ENCODE measurements at places on chromosomes 7 and 10.

DNA sequence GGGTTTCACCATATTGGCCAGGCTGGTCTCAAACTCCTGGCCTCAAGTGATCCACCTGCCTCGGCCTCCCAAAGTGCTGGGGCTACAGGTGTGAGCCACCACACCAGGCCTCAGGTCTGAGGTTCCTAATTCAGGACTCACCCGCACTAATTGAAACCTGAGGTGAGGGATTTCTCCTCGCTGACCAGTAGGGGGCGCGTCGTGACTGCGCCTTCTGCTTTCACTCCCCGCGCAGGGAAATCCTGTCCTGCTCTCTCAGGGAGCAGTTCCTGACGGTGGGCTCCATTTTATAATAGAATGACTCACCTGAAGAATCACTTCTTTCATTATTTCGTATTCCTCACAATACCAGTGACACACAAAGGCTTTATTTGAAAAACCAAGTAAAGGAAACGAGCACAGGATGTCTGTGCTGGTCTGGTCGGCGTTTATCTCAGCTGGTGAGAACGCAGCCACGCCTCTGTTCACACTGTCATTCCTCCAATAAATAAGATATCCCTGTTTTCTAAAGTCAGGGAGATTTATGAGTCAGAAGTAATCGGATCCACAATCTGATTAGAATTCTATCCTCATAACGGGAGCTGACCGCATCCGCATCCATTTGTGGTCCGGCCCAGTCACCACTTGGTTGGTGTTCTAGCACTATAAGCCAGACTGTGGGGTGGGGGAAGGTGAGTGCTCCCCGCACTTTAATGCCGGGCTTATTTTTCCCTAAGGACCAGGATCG lies 35.4 kb downstream of the BAG3 start:
- no peak for DNase-seq

DNA sequence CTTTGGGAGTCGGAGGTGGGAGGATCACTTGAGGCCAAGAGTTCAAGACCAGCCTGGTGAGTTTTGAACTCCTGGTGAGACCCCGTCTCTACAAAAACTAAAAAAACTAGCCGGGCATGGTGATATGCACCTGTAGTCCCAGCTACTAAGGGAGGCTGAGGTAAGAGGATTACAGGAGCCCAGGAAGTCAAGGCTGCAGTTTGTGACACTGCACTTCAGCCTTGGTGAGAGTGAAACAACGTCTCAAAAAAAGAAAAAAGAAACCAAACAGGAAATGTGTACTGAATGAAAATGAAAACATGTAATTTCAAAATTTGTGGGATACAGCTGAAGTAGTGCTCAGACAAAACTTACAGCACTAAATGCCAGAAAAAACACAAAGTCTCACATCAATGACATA lies 7.6 kb downstream of the ARHGAP12 start:
- DNase-seq: no peak

GRCh38 chr7:135790371-135790977 lies 41.9 kb upstream of the FAM180A start:
- DNase-seq: no peak

DNA sequence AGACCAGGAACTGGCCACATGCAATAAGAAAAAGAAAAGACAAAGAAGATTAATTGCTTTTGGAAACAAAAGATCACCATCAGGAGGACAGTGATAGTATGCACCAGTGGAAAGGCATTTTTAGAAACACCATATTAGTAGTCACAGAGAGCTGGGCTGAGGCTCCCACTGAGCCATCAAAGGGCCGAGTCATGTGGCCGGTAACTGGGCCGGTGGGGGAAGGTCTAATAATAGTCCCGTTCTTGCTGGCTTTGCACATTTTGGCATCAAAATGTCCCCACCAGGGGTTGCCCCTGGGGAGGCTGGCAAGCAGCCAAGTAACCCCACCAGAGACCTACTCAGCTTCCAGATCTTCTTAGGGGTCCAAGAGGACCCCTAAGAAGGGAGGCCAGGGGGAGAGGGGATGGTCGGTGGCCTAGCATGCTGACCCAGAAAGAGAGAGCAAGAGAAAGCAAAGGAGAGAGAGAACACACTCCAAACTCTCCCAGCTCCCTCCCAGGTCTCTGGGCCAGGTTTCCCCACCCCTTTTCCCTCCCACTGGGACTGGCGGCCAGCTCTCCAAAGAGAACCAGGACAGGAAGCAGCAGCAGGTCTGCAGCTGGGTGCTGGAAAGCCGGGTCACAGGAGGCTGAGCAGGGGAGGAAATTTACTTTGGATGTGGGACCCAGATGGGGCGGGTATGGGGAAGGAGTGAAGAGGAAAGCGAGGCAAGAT lies 70.2 kb upstream of the FGFR2 start:
- no peak for DNase-seq

DNA sequence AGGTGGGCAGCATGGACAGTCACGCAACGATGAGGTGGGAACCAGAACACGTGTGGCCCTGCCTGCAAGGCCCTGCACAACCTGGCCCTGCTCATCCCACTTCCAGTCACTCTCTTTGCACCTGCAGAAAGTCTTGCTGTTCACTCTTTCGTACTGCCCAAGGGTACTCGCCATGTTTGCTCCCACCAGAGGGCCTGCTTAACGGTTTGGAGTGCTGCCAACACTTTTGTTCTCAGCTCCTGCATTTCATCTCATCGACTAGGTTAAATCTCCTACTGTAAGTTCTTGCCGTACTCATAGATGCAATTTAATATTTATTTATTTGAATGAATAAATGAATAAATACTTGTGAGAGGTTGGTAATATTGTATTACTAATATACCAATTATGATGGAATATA lies 315.3 kb downstream of the SDK1 start:
- no peak for DNase-seq

DNA sequence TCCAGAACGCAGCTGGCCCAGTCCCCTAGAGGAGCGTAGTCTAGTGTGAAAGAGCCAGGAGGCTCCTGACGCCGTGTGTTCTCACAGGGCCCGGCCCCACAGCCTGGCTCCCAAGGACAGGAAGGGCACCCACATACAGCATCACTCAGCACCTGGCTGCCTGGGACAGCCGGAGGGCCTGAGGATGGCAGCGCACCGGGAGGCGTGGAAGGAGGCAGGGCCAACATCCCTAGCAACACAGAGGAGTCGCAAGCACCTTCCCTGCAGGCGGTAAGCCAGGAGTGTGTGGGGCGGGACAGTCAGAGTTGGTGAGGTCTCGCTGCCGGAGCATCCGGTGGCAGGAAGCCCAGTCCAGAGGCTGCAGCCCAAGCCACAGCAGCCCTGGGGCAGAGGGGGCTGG lies 125.8 kb downstream of the MAD1L1 start:
- DNase-seq: no peak

GRCh38 chr7:6446838-6447580 lies 745 bp downstream of the DAGLB start:
- DNase-seq: peak; percentile 53

GRCh38 chr7:66727058-66727457 lies 13.5 kb upstream of the RABGEF1 start:
- no peak for DNase-seq

DNA sequence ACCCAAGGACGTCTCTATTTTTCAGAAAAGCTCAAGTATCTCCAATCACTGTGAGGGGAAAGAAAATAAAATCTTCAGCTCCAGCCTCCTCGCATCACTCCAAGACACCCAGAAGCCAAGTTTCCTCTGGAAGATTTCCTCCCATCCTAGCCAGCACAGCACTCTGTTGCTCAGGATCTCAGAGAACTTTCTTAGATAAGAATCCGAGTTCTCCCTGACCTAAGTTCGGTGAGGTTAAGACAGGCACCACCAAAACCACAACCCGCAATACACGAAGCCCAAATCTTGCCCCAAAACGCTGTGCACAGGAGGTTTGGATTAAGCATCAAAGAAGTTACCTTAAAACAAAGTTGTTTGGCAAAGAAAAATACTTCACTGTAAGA lies 4.2 kb downstream of the FAM53B start:
- DNase-seq: no peak

GRCh38 chr10:101136007-101136707 lies 5.1 kb downstream of the TLX1 start:
- DNase-seq: no peak

DNA sequence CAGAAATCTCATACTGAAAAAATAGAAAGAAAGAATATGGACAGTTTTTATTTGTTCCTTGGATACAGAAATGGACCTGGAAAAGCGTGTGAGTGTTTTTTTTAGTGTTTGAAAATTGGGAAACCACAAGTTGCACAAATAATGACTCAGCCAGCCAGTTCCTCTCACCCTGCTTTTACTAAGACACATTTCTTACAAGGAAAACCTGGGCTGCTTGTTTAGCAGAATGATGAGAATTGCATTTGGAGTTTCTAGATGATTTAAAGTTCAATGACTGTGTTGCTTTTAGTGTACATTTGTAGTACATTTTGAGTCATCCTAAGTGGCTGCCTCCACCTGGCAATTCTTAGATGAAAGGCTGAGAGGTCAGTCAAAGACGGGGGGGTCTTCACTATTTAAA lies 218.7 kb downstream of the ABCA13 start:
- peak; percentile 49 for DNase-seq

DNA sequence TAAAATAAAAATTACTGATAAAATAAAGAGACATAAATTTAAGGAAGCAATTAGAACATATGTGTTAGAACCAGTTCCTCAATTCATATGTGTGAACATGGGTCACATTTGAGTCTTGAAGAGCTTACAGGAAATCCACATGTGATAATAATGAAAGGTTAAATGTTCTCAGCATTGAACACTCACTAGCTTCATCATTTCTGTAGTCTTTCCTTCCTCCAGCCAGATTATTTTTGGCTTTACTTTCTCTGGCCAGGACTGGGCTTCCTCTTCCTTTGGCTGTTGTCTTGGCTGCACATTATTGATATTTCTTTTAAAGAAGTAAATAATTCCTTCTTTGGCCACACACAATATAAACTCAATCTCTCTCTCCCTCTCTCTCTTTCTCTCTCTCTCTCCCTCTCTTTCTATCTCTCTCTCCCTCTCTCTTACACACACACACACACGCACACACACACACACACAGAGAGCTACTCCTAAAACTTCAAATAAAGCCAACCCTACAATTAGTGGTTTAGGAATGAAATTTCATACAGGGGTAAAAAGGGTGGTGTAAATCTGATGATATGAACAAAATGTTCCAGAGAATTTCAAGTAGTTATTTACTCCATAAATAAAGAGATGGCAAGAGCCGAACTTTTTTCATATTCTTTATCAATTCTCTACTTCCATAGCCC lies 171.2 kb downstream of the REEP3 start:
- DNase-seq: no peak

- no peak for DNase-seq
Observed at GRCh38 chr7:9097565-9098060, 664.2 kb downstream of the NXPH1 start.

- no peak for DNase-seq
Observed at GRCh38 chr7:2681929-2682799, 5.8 kb upstream of the AMZ1 start.

- DNase-seq: no peak
Observed at GRCh38 chr10:91349381-91349780, 60.8 kb upstream of the HECTD2 start.

Data from SIG-M5 (cell line).